NCI-H1436 treated with DMSO at 0.1 percent for 48 hours (cell line): ENCODE measurements at places on chromosomes 7 and 10.

GRCh38 chr7:41116817-41117216 lies 586.1 kb downstream of the INHBA start:
- DNase-seq = no peak

DNA sequence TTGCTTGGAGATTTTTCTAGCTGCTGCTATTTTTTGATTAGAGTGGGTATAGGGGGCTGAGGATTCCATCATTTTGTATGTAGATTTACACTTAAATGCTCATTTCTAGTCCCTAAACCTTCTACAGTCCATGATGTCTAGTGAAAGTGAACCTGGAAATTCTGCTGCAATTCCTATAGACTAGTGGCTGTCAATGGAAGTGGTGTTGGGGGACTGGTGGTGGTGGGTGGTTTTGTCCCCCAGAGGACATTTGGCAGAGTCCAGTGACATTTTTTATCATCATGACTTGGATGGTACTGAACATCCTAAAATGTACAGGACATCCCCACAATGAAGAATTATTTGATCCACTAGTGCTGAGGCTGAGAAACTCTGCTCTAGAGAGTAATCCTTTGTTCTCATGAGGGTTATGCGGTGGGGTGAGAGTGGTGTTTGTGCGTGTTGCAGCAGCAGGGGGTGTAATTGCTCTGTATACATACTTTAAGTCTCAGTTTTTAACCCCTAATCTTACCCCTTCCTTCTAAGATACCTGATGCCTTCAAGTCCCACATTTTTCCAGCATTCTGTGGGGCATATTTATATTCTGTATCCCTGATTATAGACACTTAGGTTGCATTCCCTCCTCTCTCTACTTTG lies 35.0 kb downstream of the KIF11 start:
- no peak for DNase-seq

GRCh38 chr10:36779238-36779846 lies 346.1 kb upstream of the ANKRD30A start:
- no peak for DNase-seq

DNA sequence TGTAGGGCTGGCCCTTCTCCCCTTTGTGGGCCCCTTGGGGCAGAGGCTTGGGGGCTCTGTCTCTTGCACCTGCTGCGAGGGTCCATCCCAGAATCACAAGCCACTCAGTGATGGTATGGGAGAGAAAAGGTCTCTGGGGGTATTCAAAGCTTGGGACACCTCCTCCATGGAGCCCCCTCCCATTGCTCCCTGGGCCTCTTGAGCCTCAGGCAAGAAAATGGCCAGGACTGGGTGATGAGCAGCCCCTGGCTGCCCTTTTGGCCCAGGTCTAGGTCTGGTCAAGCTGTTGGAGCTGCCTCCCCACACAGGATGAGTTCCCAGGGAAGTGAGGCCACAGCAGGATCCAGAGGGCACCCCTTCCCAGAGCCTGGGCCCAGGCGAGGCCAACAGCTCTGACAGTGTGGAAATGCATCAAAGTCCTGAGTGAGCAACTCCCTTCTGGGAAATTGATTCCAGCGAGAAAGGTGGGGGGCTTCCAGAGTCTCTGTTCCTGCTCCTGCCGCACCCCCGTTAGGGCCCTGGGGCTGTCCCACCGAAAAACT lies 3.4 kb upstream of the MYL7 start:
- no peak for DNase-seq

- DNase-seq = no peak
Observed at GRCh38 chr7:120743128-120743527, 114.8 kb downstream of the TSPAN12 start.

GRCh38 chr10:120634659-120635058 lies 177.6 kb downstream of the PLPP4 start:
- DNase-seq = no peak

- no peak for DNase-seq
Observed at GRCh38 chr10:102133373-102134195, 744 bp downstream of the PPRC1 start.

- DNase-seq = no peak
Observed at GRCh38 chr10:97765201-97765600, 6.6 kb downstream of the SFRP5 start.

- DNase-seq = no peak
Observed at GRCh38 chr7:128783143-128783861, 7.7 kb upstream of the OPN1SW start.

DNA sequence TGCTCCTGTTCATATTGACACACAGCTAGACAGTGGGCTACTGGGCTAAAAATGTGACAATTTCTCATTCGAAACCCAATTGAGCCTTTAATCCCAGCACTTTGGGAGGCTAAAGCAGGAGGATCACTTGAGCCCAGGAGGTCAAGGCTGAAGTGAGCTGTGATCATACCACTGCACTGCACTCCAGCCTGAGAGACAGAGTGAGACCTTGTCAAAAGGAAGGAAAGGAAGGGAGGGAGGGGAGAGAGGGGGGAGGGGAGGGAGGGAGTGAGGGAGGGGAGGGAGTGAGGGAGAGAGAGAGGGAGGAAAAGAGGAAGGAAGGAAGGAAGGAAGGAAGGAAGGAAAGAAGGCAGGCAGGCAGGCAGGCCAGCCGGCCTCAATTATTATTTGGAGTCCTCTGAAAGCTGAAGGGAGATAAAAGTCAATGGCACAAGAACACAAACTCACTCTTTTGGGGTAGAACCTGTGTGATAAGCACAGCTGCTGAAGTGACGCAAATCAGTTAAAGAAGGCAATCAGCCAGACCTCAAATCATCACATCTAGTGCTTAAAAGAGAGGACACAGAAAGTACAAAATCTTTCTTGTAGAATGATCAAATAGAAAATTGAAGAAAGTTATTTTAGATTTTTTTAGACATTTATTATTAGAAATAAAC lies 98.1 kb downstream of the CCDC71L start:
- DNase-seq = no peak

DNA sequence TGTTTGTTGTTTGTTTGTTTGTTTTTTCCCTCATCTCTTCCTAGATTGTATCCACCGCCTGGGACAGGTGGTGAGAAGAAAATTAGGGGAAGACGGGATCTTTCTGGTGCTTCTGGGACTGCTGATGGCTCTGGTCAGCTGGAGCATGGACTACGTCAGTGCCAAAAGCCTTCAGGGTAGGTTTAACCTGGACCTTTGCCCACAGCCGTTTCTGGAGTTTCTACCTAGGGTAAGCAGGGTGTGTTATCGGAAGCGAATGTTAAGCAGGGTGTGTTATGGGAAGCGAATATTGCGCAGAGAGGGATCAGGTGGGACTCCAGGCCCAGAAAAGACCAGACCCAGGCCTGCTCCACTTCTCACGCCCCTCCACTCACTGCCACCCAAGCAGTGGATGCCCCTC lies 4.7 kb downstream of the CLCN1 start:
- no peak for DNase-seq

DNA sequence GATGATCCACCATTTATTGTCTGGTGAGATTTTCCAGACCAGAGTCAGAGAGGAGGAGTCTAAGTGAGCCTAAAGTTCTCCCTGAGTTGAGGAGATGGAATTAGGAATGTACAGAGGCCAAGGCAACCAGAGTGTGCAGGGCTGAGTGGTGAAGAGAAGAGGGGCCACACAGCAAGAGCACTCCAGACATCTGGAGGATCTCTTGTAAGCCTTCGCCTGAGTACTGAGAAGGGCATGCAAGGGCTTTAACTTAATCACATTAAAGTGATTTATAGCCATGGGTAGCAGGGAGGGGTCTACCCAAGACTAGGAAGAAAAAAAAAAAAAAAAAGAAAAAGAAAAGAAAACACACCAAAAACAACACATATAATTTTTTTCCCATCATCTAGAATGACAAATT lies 1190.4 kb downstream of the GATA3 start:
- DNase-seq = no peak

DNA sequence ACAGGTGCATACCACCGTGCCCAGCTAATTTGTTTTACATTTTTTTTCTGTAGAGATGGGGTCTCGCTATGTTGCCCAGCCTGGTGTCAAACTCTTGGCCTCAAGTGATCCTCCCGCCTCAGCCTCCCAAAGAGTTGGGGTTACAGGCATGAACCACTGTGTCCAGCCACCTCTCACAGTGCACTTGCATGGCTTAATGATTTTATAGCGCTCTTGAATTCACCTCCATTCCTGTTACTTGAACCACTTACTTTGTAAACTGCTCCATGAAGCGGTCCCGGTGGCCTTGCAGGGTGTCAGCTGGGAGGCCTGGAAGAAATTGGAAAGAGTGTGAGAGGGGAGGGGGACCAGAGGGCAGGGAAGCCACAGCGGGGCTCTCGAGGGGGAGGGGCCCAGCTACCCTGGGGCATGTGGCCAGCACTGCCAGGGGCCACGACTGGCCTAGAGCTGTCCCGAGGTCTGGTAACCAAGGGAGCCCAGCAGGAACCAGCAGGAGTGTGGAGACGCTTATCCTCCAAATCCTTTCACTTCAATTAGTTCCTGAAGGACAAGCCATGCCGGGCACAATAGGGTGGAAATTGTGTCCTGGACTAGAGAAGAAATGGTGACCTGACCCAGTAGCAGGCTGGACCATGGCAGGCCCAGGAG lies 76.0 kb downstream of the SPDYE5 start:
- no peak for DNase-seq

- no peak for DNase-seq
Observed at GRCh38 chr7:123260428-123260960, 60.7 kb upstream of the SLC13A1 start.

DNA sequence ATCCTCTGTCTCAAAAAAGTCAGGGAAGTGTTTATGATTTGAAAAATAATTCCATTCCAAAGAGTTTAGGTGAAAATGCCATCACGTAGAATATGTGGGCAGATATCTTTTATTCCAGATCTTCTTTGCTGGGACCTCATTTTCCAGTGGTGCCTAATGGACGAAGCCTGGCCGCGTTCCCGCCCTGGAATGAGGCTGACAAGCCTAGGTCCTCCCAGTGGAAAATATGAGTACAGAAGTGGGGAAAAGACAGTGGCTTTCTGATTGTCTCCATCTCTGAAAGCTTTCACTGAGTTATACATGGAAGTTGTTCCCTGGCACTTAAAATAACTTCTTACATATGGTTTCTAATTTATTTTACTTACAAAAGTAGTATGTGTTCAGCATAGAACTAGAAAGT lies 139.4 kb downstream of the TACC2 start:
- DNase-seq = no peak

- DNase-seq = no peak
Observed at GRCh38 chr7:30184791-30185487, 50.2 kb downstream of the MTURN start.

DNA sequence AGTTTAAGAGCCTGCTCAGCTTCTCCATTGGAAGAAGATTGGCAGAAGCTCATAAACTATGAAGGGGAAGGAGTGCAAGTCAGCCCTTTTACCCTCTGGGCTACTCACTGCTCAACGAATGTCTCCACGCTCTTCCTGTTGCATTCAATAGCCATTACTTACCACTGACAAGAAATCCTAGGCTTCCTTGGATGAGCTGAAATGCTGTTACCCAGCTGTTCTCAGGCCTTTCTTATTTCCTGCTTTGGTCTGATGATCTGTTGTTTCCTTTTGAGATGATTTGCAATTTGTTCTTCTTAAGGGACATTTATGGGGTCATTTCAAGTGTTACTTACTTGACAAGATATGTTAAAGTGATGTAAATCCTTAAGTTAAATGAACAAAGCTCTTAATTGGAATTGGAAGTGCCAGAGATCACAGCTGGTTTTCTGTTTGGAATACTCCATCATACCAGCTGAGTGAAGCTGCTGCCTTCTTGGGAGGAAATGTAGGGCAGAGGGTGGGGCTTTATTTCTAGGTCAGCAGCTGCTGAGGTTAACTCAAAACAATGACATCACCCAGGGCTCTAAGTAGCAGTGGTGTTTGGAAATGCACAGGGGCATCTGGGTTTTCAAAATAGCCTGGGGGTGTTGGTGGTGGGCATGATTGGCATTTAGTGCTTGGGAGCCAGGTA lies 170.0 kb downstream of the PRKCQ start:
- DNase-seq = no peak

DNA sequence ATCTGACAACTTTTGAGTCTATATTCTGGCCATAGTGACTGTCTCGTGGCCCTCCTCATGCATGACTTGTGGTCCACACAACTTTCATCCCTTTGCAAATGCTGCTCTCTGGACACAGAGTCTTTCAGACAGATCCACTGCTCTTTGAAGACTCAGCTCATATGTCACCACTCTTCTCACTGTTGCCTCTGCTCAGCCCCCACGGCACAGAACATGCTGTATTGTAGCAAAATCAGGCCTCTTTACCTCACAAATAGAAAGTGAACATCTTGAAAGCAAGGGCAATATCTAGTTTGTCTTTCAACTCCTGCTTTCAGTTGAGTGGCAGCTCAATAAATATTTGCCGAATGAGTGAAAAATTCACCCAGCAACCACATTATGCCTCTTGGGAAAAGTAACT lies 443.5 kb downstream of the NRG3 start:
- no peak for DNase-seq

DNA sequence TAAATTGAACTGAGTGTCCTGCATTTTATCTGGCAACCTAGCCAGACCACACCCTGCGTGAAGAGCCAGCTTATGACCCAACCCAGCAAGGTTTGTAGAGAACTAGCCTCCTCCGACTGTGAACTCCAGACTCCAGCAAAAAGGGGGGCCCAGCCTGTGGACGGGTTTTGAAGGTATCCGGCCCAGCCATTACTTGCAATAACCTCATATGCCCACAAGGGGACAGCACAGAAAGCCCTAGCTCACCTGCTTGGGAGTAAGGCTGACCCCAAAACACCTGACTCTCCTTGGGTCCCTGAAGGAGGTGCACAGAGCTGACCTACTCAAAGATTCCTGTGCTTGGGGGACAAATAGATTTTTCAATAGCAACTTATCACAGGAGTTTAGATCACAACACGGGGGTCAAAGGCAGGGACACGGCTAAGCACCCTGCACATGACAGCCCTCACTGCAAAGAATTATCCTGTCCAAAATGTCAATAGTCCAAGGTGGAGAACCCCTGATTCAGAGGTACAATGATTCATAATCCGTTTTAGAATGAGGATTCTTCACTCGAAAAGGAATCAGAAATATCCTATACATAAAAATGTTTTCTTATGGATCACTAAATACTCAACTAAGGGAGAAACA lies 4.6 kb downstream of the TRPV6 start:
- DNase-seq = no peak

- no peak for DNase-seq
Observed at GRCh38 chr10:116287906-116288501, 15.0 kb upstream of the GFRA1 start.

GRCh38 chr7:111083413-111083812 lies 7.5 kb upstream of the LRRN3 start:
- no peak for DNase-seq

GRCh38 chr7:106015381-106016218 lies 52.5 kb downstream of the CDHR3 start:
- no peak for DNase-seq

DNA sequence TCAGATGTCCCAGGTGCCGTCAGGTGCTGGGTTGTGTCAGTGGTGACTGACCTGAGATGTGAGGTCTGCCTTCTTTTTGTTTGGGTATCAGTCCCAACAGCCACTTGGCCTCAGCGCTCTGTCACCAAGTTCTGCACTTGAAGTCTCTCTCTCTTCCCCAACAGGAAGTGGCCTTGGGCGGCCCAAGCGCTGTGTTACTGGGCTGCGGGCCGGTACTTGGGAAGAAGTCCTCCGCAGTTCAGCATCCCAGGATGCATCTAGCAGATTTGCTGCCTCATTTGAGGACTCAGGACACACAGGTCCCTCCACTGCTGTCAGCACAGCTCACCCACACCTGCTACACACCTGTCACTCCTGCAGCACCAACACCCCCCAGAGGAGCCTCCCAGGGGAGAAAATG lies 40.1 kb downstream of the LYZL2 start:
- DNase-seq = no peak
